ENCODE measurements at places on chromosomes 16 and 17.

- DNase-seq: peak; percentile 32
Measured at GRCh38 chr16:20844054-20844453, 37.7 kb downstream of the REXO5 start.

GRCh38 chr17:16649585-16649984 lies 4.1 kb downstream of the ZNF624 start:
- DNase-seq: no peak

DNA sequence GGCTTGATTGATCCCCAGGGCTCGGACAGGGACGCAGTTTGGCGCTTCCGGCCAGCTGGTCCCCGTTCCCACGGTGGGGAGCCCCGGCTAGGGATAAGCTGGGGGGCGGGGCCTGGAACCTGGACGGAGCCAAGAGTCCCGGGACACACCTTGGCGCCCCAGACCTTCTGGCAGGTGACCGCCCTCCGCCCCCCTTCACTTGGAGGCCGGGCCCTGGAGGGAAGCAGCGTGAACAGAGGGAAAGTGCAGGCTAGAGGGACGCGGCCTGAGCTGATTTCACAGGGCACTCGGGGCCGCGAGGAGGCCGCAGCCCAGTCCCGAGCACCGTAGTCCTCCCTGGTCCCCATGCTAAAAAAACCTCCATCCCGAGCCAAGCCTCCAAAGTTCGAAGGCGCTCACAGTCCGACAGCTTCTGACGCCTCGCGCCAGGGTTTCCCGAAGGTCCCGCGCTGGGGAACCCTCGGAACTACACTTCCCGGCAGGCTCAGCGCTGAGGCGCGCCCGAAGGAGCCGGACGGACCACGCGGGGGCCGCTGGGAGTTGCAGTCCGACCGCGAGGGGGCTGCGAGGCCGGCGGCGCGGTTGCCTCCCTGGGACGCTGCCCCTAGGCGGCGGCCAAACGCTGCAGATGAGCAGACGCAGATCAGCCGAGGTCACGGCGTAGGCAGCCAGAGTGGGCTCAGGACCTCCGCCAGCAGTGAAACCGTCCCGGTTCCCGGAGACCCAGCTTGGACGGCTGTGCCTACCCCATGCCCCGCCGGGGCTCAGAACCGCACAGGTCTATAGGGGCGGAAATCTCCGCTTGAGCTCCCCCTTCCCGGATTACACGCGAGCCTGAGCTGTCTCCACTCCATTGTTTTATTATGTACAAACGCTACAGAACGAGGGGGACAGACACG lies at the start of gene TBX6:
Gene TBX6, minus strand, starts transcription at position 451 of the 899 bp plus-strand sequence. CDS start 731 bp downstream, outside the sequence.
- peak; percentile 97 for DNase-seq

DNA sequence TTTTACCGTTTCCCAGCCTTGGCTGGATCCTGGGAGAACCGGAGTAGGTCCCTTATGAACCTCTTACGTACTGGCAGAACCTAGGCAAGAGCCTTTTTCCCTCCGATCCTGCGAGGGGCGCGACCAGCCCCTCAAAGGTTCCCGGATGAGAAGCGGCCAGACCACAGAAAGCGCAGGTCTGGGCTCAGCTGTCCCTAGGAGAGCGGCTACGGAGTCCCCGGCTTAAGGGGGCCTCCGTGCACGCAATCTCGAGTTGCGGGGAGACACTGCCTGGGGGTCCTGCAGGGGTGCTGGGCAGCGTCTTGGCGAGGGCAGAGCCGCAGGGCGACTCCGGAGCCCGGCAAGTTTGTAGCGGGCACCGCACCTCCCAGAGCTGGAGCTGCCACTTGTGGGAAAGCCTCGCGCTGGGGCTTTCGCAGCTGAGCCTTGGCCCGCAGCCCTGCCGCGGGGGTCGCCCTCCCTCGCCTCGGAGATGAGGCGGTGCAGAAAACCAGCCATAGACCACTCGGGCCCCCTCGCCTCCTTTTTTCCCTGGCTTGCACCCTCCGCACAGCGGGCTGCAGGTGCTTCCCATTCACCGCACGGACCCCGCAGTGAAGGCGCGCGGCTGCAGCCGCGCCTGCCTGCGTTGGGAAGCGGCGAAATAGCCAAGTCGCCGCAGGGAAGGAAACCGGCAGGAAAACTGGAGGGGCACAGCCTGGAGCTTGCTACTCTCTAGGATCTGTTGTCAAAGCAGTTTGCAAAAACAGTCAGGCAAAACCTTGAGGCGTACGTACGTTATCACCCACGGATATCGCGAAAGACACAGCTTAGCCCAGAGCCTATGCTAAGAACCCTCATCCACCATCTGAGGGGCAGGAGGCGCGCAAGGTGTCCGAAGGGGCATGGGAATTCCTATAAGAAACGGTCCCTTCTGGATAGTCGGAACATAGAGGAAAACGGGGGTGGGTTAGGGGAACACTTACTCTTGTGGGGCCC lies 834 bp downstream of the CDH8 start:
- DNase-seq: no peak

DNA sequence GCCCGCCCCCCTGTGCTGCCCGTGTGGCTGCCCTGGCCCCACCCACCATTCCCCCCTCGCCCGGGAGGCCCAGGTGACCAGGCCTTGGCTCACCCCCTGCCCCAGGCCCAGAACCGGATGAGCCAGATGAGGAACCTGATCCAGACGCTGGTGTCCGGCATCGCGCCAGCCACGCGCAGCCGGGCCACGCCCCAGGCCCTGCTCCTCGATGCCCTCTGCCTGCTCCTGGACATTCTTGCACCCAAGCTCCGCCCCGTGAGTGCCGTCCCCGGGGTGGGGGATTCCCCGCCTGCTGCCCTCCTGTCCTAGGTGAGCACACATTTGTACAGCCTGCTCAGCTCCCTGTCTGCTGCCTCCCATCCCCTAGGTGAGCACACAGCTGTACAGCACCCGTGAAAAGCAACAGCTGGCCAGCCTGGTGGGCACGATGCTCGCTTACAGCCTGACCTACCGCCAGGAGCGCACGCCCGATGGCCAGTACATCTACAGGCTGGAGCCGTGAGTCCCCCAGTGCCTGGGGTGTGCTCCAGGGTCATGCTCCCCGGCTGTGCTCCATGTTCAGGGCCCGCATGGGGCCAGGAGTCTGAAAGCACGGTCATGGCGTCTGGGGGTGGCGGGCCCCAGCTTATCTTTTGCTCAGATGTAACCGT lies 4.8 kb downstream of the GNG13 start:
- DNase-seq: no peak

DNA sequence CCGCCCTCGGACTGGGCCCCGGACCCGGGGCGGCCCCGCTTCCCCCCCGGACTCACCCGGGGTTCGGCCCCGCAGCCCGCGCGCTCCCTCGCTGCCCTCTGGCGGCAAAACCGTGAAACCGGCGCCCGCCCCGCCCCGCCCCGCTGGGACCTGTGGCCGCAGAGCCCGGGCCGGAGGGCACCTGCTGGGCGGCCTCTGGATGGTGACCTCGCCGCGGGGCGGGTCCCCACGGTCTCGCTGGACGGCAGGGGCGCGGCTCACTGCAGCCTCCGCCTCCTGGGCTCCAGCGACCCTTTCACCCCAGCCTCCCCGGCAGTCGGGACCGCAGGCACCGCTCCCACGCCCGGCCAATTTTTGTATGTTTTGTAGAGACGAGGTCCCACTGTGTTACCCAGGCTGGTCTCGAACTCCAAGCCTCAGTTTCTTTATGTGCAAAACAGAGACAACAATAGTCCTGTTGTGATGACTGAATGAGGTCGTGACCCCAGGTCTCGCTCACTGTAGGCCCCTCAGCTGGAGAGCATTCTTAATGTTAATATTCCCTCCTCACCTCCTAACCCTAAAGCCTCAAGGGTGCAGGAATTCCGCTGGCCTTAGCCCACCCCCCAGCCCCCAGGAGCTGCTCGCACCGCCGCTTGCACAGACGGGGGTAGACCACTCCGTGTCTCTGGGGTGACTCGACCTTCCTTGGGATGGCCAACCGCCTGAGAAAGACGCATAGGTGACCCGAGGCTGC lies 33.7 kb upstream of the RPH3AL start:
- DNase-seq: peak; percentile 72

DNA sequence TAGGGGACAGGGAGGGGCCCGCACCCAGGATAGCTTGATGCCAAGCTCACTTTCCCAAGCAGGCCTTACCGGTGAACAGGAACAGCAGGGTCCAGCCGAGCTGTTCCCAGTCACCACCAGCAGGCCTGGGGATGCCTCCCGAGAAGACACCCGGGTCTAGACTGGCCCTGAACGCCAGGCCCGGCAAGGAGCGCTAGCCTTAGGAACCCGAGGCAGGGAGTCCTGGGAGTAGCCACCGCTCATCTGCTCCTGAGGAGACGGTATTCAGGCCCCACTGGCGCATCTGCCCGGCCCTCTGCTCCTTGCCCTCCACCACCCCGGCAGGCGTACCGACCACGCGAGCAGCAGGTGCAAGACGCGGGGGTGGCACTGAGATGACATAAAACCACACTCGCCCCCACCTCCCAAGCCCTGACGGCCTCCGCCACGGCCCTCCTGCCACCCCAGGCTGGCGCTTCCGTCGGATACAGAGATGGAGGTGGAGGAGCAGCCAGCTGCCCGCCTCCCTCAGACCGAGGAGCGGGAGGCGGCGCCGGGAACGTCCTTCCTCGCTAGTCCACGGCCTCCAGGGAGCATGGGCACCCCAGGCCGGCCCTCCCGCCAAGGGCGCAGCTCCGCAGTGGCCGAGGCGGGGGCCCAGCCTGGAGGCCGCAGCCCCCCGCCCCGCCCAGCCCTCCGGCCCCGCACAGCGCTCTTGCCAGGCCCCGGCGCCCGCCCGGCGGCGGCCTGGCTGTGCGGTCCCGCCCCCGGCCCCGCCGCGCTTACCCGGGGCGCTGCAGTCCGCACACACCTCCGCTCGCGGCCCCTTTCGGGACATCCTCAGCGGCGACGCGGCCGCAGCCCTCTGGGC lies 661 bp downstream of the GIT1 start:
- peak; percentile 78 for DNase-seq

- DNase-seq: no peak
Measured at GRCh38 chr16:1045310-1045992, 27.1 kb upstream of the SSTR5 start.

DNA sequence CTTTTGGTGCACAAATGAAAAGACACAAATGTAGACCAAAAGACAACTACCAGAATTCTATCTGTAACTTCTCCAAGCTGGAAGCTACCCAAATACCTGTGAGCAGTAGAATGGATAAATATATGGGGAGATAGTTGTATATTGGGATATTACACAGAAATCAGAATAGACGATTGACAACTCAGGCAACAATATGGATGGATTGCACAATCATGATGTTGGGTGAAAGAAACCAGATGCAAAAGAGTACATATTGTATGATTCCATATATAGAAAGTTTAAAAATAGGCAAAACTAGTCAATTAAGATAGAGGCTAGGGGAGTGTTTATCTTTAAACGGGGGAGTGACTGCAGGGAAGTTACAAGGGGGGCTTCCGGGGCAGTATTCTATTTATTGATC lies 77.5 kb upstream of the NKD1 start:
- no peak for DNase-seq
